ENCODE measurements at places on chromosomes 3 and 15. TPM values are rescaled to one million over a fixed set of nuclear protein-coding genes. Genes with fewer than 3 reads are reported as not detected.

GRCh38 chr15:99962006-99962561 lies 228.8 kb upstream of the LYSMD4 start:
- no peak for DNase-seq

- DNase-seq = no peak
Observed at GRCh38 chr15:55652359-55652758, 64.2 kb upstream of the PYGO1 start.

DNA sequence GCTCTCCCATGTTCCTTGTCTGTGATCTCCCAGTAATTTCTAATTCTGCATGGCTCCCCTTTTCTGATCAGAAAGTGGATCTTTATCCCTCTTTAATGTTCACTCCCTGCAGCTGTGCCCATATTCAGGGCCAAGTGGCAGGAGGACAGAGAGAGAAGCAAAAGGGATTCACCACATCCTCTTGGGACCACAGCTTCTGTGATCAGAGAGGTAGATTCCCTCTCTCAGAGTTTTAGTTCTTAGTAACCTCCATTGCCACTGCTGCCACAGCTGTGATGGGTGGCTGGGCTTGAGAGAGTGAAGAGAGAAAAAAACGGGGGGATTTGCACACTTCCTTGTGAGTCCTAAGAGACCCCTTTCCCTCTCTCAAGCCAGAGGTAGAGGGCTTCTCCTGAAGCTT lies 49.2 kb downstream of the GLCE start:
- no peak for DNase-seq

DNA sequence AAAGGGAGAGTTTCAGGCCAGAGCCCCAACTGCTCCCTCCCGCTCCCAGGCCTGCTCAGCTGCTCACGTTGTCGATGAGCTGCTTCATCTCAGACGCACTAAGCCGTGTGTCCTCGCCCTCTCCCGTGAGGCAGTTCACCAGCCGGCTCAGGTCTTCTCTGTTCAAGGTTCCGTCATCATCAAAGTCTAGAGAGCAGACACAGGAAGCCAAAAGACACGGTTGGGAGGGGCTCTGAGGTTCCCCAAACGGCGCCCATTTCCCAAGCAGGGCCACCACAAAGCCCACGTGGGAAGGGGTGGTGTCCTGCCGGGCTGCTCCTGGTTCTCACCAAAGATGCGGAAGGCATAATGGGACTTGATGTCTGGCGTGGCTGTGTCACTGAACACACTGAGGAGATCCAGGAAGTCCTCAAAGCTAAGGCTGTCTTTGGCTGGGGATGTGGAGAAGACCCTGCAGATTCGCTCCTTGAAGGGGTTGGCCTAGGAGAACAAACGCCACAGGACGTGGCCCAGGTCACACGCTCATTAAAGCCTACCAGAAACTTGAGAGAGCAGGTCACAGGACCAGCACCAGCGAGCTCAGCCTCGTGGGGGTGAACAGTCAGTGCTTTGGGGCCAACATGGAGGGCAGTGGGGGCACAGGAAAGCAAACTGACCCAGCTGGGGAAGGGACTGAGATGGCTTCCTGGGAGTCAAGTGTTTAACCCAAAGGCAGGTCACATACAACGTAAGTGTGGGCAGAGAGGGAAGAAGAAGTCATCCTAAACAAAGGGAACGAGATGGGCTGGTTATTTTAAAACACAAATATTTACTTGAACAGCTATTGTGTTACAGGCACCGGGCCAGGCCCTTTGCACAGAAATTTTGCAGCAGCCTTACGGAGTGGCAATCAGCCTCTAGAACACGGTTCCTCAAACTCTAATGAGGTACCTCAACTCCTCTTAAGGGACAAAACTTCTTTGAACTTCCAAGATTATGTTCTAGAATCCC lies 2.4 kb downstream of the CIB1 start:
- DNase-seq = no peak

GRCh38 chr15:29534378-29534777 lies 264.8 kb upstream of the NSMCE3 start:
- DNase-seq = no peak

UBP1 gene
- total RNA-seq = 62.4 TPM

KCNAB1 gene
- not detected for total RNA-seq

Measured in Panc1 (cell line).